CD4-positive, CD25-positive, alpha-beta regulatory T cell (primary cell): ENCODE measurements at places on chromosomes 7 and 10. TPM values are rescaled to one million over a fixed set of nuclear protein-coding genes. Genes with fewer than 3 reads are reported as not detected.

Gene RGR
- total RNA-seq = not detected

Gene CYP2W1
- not detected for total RNA-seq

Gene CPXM2
- total RNA-seq = not detected

Gene ANLN
- 2.8 TPM for total RNA-seq

Gene ENTPD1
- total RNA-seq = 49.4 TPM

Gene LIPN
- 0.44 TPM for total RNA-seq

Gene PPP1R9A
- total RNA-seq = not detected

Gene ITPRID1
- not detected for total RNA-seq

DNA sequence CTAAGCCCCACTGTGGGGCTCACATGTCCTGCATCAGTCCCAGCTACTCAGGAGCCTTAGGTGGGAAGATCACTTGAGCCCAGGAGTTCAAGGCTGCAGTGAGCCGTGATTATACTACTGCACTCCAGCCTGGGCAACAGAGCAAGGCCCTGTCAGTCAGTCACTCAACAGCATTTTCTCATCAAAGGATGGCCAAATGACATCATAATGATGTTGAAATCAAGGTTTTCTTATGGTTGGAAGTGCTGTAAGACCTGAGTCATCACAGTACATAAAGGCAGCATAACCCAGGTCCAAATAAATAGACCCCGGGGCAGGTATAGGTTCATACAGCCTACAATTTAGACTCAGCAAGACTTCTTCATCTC, 341.1 kb downstream of the PARD3 start:
- DNase-seq = no peak

DNA sequence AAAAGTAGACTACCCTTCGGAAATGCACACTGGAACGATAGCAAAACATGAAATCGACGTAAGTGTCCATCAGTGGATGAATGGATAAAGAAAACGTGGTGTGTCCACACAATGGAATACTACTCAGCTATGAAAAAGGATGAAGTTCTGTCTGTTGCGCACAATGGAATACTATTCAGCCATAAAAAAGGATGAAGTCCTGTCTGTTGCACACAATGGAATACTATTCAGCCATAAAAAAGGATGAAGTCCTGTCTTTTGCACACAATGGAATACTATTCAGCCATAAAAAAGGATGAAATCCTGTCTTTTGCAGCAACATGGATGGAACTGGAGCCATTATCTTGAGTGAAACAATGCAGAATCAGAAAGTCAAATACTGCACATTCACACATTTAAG, 591.8 kb downstream of the PTPRN2 start:
- DNase-seq = no peak

DNA sequence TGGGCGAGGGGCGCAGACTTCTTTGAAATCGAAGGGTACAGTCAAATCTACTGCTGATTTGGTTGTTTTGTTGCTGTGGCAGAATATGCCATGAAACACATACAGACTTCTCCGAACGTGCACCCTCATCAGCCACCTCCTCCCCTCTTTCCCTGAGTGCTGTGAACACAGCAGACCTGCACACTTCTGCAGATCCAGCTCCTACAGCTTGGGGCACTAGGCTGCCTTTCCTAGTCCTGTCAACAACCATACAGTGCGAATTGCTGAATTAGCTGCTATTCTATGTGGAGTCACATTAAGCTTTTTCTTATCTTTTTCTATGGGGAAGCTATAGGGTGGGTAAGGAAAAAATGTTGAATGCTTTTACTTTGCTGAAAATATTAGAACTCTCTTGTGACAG, 57.5 kb downstream of the COL17A1 start:
- DNase-seq = peak; percentile 28

GRCh38 chr10:17066807-17067206, 62.8 kb downstream of the CUBN start:
- no peak for DNase-seq

GRCh38 chr7:44189286-44189992, at the start of gene GCK:
Gene GCK, minus strand, starts transcription at chr7:44189439. Its CDS starts 486 bp downstream, at chr7:44188953.
- no peak for DNase-seq

- no peak for DNase-seq
These were observed 79.8 kb downstream of the ABI1 start for GRCh38 chr10:26780793-26781601.

- no peak for DNase-seq
These were observed 25.7 kb downstream of the NUB1 start for GRCh38 chr7:151367284-151367683.

DNA sequence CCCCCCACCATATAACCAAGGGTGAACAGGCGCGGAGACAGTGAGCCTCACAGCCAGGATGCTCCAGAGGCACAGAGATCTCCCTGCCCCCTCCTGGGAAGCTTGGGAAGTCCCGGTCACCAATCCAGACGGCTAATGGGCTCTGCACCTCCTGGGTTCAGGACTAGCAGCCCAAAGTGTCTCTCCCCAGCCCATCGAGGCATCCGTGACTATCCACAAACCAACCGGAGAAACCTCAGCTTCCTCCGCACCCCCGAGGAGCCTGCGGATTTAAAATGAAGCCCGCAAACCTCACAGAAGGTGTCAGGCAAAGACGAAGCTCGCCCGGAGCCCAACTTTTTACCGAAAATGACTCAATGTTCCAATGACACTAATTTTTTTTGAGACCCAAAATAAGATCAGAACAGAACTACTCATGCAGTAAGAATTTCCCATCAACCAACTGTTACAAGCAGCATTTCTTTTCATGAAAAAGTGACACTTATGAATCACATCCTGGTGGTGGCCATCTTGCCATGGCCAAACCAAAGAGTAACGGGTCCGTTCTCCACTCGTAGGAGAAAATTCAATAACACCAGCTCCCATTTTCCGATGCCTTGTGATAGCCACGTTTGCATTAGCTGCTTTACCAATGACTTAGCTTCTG, 6.0 kb downstream of the PDGFA start:
- DNase-seq = no peak

DNA sequence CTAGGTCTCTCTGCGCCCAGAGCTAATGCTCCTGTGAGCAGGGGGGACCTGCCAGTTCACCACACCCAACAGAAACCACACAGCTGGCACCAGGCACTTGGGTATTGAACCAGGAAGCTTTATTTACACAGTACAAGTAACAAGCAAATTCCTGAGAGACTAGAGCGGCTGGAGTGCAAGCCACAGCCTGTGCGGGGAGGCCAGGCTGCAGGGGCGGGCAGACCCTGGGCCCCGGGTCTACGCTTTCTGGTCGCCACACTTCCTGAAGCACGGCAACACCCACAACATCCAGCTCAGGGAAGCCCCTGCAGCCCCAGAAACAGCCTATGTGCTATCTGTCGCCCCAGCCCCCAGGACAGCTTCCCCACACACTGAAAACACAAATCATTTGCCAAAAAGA, 125.0 kb downstream of the FAM53B start:
- DNase-seq = no peak

- no peak for DNase-seq
These were observed 129.8 kb upstream of the ZMIZ1 start for GRCh38 chr10:78938695-78939672.

- peak; percentile 61 for DNase-seq
These were observed 69.1 kb downstream of the MEST start for GRCh38 chr7:130560972-130561371.

DNA sequence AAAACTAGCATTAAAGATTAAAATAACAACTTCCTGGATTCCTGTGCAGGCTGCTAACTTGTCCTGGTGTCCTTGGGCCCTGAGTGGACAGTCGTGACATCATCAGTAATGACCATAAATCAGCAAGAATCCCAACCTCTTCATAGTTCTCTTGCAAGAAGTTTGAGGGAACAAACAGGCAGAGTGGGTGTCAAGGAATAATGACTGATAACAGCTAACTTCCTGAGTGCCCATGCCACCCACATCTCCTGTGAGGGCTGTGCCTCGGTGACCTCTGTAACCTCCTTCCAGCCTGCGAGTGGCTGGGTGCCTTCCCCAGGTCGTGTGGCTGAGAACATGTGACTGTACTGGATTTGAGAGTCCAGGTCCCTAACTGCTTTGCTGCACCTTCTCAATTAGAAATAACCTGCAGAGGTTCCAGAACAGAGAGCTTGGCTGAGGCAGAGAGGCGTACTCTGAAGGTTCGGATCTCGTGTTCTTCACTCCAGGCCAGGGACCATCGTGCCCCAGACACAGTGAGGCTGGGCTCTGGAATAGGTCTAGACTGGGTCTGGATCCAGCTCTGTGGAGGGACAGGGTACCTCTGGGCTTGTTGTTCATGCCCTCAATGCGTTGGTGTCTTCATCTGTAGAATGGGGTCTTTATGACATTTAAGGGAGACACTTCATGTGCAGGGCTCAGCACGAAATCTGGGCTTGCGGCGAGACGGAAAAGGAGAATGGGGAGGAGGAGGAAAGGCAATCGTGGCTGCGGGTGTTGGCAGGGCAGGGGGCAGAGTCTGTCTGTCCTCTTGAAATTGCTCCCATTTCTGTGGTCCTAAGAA, 313.1 kb upstream of the ZNF32 start:
- no peak for DNase-seq

- no peak for DNase-seq
These were observed 22.7 kb downstream of the ARL3 start for GRCh38 chr10:102691285-102692066.

DNA sequence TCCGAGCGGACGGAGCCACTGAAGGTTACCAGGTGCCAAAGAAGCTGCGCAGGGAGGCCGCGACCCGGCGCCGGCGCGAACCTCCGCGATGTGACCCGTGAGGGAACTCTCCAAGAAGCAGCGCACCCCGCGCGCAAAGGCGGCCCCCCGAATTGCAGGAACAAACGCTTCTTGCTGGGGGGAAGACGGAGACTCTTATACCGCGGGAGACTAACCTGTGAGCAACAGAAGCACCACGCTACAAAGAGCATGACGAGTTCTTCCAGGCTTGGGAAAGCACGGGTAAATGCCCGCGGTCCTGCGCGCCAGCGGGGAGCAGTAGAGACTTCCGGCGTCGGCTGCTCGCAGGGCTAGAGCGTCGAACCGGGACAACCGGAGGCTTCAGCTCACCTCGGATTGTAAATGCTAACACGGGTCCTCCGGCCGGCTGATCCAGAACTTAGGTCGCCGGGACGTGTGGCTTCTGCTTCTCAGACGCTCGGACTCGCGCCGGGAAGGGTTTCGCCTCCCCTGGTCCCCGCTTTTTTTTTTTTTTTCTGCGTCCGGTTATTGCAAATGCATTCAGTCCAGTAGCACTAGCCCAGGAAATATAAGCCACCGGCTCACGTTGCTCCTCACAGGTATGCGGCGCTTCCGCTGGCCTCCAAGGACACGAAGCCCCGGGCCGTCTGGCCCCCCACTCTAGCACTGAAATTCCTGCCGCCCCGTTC, at the start of gene COA1:
TSS of gene COA1 (minus strand) at position 310 of the 710 bp plus-strand sequence. CDS start 80,909 bp downstream, outside the sequence.
- DNase-seq = peak; percentile 68

- no peak for DNase-seq
These were observed 68.8 kb downstream of the CSTF2T start for GRCh38 chr10:51630640-51631005.

- no peak for DNase-seq
These were observed 91.5 kb downstream of the KMT2C start for GRCh38 chr7:152344253-152344652.

DNA sequence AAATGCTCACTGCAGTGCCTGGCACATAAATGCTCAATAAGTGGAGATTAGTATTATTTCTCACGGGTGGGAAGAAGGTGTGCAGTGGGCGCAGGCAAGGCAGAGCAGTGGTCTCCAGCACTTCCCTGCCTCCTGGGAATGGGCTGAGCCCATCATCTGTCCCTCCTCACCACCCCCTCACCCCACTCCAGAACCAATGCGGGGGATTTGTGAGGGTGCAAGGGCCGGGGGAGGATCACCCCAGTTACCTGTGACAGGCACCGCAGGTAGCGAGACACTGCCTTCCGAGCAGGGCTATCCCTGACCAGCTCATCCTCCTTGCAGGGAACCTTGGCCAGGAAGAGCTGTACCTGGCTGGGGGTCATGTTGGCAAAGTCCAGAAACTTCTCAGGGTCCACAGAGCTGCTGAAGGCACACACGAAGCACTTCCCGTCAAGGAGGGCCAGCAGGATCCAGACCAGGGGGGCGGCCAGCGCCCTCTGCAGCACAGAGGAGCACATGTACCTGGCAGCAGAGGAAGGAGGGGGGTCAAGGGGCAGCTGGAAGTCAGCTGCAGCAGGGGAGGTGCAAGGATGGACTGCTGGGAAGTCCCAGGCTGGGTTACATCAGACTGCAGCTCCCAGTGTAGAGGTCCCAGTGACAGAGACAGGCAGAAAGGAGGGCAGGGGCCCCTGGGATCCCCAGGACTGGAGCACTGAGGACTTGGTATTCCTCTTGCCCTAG, 2.8 kb downstream of the CALHM3 start:
- no peak for DNase-seq

DNA sequence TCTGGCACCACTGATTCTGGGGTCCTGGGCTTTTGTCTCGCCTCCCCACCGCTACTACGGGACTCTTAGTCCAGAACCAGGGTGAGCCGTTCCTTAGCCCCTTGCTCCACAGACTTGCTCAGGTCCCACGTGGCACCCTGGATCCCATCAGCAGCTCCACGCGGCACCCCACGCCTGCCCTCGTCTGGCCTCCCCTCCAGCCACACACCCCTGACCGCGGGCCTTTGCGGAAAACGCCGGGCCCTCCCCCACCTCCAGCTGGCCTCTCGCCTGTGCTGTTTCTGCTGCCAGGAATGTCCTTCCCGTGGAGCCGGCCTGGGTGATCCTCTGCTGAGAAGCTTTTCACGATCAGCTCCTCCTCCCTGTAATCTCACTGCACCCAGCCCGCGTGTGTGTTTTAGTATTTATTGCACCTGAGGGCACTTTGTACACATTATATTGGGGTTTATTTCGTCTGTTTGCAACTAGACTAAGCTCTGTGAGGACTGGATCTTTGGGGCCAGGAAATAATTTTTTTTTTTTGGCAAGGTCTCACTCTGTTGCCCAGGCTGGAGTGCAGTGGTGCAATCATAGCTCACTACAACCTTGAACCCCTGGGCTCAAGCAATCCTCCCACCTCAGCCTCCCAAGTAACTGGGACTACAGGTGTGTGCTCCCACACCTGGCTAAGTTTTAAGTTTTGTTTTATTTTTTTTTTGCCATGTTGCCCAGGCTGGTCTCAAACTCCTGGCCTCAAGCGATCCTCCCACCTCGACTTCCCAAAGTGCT, 10.5 kb upstream of the TTYH3 start:
- no peak for DNase-seq

- DNase-seq = no peak
These were observed 13.0 kb downstream of the DOCK1 start for GRCh38 chr10:126917975-126918908.

DNA sequence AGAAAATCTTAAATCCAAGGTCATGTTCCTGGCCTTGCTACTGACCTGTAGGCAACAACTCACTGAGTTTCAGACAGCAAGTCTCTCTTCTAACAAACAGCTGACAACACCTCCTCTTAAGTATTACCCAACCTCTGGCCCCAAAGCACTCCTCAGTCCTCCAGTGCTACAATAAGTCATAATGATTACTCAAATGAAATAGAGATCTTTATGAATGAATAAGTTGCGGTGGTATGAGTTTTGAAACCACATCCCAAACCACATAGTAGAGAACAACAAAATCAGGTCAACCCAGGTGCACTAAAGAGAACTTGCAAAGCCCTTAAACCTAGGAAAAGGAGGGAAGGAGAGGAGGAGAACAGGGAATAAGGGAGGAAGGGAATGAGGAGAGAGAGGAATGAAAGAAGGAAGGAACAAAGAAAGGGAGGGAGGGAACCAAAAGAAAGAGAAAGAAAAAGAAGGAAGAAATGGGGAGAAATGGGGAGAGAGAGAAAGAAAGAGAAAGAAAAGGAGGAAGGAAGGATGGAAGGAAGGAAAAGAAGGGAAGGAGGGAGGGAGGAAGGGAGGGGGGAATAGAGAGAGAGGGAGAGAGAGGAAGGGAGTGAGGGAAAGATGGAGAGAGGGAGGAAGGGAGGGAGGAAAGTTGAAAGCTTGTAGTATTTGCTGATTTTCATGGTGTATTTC, 142.8 kb upstream of the CALCR start:
- no peak for DNase-seq

- DNase-seq = no peak
These were observed 761 bp downstream of the PTF1A start for GRCh38 chr10:23192712-23193434.
